ENCODE measurements at places on chromosomes 1 and 21. TPM values are rescaled to one million over a fixed set of nuclear protein-coding genes. Genes with fewer than 3 reads are reported as not detected.

GRCh38 chr1:203769505-203770343, 4.7 kb downstream of the LAX1 start:
- peaks cover 6% of the 10 kb centered on the region for H3K27me3 ChIP-seq
- DNase-seq, result peak; percentile 85
- peaks cover 2% of the 10 kb centered on the region for H3K4me1 ChIP-seq
- no peaks in the 10 kb centered on the region for H3K36me3 ChIP-seq
- no peak overlapping the region for H3K4me3 ChIP-seq
- no peak overlapping the region for H3K27ac ChIP-seq

DNA sequence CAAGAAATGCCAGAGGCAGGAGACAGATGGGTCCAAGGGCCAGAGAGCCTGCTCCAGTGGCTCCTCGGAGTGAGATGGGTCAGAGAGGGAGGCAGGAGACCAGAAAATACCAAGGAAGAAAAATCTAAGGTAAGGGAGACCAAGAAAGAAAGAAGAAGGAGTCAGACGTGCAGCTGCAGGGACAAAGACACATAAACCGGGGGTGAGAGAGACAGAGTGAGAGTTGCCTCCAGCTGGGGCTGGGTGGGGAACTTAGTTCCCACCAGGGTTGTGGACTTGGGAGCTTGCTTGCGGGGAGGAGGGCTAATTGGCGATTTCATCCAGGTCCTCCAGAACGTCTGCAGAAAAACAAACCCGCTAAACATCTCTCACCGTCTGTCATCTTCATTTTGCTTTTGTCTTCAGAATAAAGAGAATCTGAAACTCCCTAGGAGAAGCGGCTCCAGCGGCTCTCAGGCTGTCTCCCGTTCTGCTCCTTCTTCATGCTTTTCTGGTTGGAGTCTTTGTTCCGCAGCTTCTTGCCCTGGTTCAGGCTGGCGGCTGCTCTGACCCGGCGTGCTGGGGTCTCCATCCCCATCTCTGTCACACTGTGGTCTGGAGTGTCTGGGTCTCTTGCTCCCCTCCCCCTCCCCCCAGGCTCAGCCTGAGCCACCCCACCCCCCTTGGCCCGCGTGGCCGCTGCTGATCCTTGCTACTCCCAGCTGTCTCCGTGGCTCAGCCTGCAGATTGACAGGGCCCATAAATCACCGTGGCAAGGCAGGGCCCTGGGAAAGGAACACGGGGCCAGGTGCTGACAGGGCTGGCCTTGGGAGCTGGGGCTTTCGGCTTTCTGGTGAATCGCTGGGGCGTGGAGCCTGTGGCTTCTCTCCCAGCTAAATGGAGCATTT, 66.6 kb downstream of the UBIAD1 start:
- H3K36me3 ChIP-seq, result no peaks in the 10 kb centered on the region
- no peak overlapping the region for H3K27ac ChIP-seq
- no peak overlapping the region for H3K4me3 ChIP-seq
- no peaks in the 10 kb centered on the region for H3K4me1 ChIP-seq
- peak; percentile 85 for DNase-seq

DNA sequence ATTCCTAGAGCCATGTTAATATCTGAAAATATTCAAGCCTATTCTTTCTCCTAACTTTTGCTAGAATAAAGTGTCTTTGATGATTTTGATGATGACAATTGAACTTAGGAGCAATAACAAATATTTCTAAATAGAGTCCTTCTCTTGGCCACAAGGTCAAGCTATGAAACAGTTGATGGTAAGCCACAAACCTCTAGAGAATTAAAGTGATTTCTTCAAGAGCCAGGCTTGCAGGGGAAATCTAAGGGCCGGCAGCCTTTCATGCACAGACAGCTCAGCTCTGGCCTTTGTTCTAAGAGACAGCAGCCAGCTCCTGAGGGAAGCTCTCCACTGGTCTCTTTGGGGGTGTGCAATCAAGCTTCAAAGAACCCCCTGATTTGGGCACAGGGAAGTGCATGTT, 59.0 kb downstream of the SUSD4 start:
- peaks cover 10% of the 10 kb centered on the region for H3K27me3 ChIP-seq
- no peak overlapping the region for H3K4me3 ChIP-seq
- no peaks in the 10 kb centered on the region for H3K4me1 ChIP-seq
- DNase-seq, result no peak
- H3K27ac ChIP-seq, result no peak overlapping the region

The TBX15 gene
- total RNA-seq, result 38.0 TPM

The KIAA0040 gene
- 1.1 TPM for total RNA-seq

The NR5A2 gene
- total RNA-seq, result not detected
